ENCODE measurements at places on chromosomes 4 and X.
A peak's percentile ranks its signal among the peaks of the same experiment; 100 is the strongest.

GRCh38 chr4:54487491-54487890 is 170.3 kb upstream of the KIT start:
- no peak for DNase-seq

DNA sequence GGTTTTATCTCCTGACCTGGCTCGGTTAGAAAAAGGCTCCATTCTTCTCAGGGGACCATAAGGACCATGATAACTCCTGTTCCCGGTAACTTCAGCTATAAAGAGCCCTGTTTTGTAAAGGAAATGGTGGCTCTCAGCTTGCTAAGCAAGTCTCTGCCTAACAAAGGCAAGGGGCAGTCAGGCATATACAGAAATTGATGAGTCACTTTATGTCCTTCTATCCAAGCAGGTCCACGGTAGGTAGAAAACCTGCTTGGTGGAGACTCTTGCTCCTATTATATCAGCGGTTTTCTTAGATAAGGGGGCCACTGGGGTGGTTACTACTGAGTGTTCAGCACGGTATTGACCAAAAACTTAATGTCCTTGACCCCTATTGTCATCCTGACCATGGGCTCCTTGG is 203.0 kb upstream of the KLF8 start:
- DNase-seq, result no peak

DNA sequence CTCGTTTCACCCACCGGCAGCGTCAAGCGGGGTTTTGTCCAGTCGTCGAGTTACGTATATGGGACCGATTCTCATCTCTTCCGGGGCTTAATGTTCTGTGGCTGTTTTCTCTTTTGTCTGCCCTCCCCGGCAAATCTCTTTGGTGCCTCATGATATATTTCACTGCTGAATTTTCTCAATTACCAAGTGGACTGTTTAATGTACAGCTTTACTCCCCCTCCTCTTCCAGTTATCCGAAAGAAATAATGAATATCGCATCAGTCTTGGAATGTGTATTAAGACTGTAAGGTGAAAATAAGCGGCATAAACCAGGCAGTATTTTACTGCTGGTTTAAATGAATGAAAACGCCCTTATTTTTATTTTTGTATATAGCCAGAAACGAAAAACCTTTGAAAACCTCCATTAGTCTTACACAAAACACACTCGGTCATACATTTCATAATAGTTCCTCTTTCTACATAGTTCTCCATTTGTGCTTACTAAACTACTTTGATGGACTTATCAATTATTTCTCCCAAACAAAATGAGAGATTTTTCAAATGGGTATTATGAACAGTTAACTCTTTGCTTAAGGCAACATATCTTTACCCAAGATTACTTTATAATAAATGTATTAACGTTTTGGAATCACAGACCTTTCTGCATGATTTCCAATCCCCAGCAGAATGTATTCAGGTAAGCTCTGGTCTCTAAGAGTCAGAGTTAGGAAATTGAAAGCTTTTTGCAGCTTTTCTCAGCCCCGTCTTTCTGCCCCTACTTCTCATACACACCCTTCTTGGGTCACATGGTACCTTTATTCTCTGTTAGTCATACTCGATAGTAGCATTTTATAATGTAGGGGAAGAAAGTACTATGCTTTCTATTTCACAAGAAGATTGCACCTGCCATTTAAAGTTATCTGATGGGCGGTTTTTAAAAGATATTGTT is 979 bp downstream of the RP2 start:
- no peak for DNase-seq

- no peak for DNase-seq
These were observed 90.3 kb downstream of the DHRSX start for GRCh38 chrX:2410279-2411020.

GRCh38 chr4:1057403-1057745 is 45.9 kb downstream of the FGFRL1 start:
- DNase-seq, result no peak

GRCh38 chr4:182574706-182575105 is 331.5 kb downstream of the TENM3 start:
- DNase-seq, result no peak

- DNase-seq, result no peak
These were observed 102.1 kb downstream of the ANXA3 start for GRCh38 chr4:78653655-78654054.

GRCh38 chrX:105017641-105018040 is 202.9 kb downstream of the TEX13A start:
- no peak for DNase-seq

GRCh38 chrX:110046971-110047370 is 44.1 kb downstream of the TMEM164 start:
- no peak for DNase-seq

- no peak for DNase-seq
These were observed 10.3 kb downstream of the LAP3 start for GRCh38 chr4:17587094-17587822.

DNA sequence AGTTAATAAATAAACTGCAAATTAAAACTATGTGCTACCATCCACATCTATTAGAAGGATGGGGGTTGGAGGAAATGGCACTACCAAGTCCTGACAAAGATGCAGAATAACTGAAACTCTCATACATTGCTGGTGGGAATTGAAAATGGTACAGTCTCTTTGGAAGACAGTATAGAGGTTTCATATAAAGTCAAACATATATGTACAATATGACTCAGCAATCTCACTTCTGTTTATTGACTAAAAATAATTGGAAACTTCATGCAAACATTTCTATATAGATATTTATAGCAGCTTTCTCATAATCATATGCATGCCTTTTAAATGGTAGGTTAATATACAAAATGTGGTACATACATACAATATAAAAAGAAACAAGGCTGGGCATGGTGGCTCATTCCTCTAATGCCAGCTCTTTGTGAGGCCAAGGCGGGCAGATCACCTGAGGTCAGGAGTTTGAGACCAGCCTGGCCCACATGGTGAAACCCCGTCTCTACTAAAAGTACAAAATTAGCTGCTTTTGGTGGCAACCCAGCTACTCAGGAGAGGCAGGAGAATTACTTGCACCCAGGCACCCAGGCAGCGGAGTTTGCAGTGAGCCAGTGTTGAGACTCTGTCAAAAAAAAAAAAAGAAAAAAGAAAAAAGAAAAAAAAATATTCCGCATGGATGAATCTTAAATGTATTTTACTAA is 225.0 kb upstream of the CXXC4 start:
- no peak for DNase-seq

DNA sequence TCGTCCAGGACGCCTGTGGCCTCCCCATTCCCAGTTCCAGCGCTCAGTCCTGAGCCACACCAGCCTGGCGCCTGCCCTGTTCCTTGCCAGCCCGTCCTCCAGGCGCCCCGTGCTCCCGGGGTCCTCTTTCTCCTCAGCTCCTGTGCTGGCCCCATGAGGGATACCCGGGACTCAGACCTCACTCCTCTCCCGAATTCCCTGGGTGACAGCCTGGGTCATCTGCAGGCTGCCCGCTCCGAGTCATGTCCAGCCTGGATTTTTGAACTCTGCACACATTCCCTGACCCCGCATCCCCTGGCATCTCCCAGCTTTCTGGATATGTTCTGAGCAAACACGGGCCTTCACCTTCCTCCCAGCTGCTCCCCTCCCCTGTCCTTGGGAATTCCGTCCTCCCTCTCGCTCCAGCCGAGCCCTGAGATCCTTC is 14.9 kb upstream of the ADD1 start:
- no peak for DNase-seq

DNA sequence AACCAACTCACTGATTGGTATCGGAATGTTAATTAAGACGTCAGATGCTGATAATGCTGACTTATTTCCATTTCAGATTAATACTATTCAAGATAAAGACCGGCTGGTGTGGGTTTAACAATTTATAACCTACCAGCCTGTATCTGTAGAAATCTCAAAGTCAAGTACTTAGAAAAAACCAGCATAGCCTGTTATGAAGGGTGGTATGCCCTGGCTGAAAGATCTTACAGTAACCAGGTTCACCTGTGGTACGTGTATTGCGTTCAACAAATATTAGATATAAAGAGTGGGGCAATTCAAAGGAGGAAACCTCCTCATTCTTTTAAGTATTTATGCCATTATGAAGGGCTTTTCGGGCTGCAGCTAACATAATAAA is 240.8 kb upstream of the ANXA3 start:
- no peak for DNase-seq

GRCh38 chr4:158827543-158827981 is 58.7 kb downstream of the FNIP2 start:
- DNase-seq, result no peak

DNA sequence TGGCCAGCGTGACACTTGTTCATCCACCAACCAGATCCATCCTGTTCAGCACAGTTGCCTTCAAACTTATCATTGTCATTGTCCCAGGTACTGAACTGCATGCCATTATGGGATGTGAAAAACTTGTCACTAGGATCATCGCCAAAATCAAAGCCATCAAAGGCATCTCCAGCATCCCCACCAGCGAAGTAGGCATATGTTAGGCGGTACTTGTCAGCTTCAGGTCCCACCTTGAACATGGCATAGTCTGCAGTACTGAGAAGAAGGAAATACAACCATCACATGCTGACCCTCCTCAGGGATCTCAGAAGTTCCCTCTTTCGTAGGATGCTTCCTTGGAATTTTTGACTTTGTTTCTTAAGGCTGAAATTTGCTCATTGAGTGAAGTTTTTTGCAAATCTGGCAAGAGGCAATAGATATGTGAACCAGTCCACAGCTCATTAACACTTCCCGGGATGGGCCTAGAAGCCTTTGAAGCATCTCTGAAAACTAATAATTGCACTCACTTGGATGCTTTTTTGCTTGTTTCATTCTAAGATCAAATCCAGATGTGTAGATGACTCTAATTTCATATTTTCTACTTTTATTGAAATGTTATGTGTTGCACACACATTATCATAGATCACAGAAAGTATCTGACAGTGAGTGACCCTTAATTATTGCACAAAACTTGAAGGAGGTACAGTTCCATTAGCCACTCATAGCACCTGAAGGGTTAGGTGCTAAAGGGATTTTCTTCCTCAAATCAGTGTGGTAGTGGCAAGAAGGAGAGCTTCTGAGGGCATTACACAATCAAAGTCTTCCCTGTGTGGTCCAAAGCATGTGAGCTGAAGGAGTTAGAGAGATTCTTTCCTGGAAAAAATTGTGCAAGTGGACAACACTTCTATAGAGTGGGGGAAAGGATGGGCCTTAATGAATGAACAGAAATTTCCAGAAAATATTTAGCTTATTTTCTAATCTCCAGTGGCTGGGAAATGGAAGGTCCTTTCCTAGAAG is 5.4 kb downstream of the FGG start:
- no peak for DNase-seq

GRCh38 chr4:101018836-101019235 is 328.5 kb downstream of the PPP3CA start:
- DNase-seq, result no peak

DNA sequence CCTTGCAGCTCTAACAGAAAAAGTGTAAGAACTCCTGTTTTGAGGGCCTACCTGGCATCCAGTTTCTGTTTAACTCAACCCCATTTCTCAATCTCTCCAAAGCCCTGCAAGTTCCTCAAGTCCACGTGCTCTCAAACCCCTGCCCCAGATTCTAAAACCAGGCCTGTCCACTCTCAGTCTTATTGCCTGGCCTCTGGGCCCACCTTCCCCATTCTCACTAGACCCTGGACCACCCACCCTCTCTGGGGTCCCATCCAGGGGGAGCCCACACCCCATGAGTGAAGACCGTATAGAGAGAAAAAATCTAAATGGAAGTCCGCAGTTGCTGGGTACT is 58.3 kb downstream of the TLR10 start:
- DNase-seq, result no peak

- no peak for DNase-seq
These were observed 381.5 kb upstream of the GALNT7 start for GRCh38 chr4:172787111-172787510.

DNA sequence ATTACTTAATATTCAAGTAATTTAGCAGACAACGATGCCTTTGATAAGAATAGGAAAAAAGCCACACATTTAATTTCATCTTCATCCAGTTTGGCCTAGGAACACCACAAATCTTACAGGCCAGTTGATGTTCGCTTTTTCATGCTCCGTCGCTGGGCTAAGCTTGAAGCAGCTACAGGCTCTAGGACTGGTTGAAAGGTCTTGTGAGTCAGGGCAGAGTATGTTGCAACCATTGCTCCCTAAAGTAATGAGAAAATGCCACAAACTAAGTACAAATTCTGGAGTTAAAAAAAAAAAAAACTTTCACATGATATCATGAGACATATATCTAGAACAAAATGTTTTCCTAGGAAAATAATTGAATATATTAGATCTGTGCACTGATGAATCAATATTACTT is 123.8 kb downstream of the RPS6KA6 start:
- DNase-seq, result no peak

DNA sequence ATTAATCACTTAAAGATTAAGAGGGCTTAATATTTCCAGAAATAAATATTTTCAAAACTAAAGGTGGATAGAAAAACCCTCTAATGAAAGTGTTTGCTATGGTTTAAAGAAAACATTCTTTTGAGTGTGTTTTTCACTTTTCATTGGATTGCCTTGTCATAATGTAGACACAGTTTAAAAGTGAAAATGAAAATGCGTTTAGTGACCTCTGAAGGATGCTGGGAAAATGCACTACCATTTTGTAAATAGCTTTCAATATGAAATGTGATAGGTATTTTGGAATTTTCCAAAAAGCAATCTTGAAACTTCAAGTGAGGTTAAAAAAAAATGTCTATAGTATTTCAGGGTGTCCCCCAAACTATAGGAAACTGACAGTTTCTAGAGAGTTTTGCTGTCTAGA is 642.2 kb downstream of the C4orf33 start:
- no peak for DNase-seq

DNA sequence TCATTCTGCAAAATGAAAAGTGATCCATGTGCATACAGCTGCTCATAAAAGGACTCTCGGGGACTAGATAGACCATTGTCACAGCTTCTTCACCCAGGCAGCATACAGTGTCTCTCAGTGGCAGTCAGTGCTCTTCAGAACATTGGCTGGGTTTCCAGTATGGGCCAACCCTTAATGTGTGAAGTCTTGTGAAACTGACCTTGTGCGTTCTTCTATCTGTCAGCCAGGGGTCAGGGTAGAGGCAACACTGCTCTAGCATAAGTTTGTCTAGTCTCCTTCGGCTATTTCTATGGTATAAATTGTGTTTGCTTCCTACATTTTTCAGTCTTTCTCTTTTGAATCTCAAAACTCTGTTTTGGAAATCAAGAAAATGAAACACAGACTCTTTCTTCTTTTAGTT is 37.0 kb upstream of the SMIM31 start:
- DNase-seq, result no peak

DNA sequence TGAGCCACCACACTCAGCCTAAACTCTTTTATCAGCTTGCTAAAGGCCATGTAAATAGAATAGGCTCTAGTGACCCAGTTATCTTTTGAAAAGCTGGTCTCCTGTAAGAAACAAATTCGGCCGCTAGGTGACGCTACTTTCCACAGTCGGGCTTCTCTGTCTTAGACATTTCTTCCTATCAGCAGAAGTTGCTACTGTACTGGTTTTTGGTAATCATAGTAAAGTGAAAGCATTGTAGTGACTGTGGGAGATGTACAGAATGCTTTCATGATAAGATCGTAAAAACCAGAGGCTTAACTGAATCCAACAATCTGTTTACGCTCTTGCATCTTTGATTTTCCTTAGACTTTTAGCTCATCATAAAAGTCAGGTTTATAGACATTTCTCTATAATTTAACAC is 82.6 kb downstream of the GK start:
- DNase-seq, result peak; percentile 16

GRCh38 chrX:72624194-72624593 is 51.6 kb upstream of the HDAC8 start:
- DNase-seq, result no peak

GRCh38 chr4:184100297-184100885 is 117.3 kb downstream of the ENPP6 start:
- DNase-seq, result no peak

- no peak for DNase-seq
These were observed 21.8 kb downstream of the ANK2 start for GRCh38 chr4:113071274-113071673.
